ENCODE measurements at places on chromosomes 1 and 21.

DNA sequence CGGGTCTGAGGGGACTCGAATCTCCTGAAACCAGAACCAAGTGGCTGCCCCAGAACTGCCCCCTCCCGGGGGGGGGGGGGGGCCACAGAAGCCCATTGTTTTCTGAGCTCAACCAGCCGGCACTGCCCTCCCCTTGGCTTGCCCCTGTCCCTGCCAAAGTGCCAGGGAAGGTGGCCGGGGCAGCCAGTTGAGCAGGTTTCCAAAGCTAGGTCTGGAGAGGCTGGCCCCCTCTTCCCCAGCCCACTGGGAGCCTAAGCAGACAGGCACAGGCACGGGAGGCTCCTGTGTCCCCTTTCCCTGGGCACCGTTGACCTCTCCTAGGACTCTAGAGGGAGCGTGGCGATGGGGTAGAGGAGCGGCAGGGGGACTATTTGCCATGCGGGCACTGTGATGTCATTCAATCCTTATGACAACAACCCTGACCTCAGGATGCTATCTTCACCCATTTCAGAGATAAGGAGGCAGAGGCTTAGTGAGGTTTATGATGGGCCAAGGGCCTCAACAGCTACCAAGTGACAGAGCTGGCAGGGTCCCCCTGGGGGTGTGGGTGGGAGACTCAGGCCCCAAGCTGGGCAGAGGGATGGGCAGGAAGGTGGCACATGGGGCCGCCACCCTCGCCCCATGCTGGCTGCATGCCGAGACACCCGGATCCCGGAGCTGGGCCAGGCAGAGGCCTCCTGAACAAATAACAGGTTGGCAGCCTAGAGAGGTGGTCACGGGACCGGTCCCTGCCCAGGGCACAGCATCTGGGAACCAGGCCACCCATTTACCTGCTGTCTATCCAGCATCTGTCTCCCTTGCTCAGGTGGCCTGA is 35.0 kb downstream of the RAP1GAP start:
- DNase-seq, result no peak

DNA sequence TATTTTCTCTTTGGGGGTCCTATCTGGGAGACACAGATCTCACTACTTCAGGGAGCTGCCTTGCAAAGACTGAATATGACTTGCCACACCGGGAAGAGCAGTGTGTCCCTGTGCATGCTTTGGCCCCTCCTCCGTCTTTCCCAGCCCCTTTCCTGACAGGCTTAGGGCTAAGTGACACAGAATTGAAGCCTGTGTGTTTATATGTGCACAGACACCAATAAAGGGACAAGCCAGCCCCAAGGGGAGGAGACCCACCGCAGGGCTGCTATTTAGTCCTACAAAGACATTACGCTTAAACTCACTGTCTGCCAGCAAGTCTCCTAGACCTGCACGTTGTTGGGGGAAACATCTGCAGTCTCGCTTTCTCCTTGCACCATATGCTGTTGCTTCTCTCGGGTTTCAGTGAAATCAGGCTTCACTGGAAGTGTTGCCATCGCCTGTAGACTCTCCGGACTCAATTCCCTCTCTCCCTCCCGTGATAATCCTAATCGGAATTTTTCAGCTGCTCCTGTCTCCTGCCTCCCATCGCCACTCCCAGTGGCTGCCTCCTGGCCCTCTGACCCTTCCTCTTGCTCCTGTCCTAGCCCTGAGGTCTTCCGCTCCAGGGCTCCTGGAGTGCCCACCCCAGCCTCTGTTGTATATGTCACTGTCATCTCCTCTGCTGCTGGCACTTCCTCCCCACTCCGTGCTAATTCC is 58.5 kb upstream of the LRRC53 start:
- no peak for DNase-seq

GRCh38 chr1:25836695-25837094 is 16.9 kb downstream of the MTFR1L start:
- no peak for DNase-seq

GRCh38 chr1:68010090-68010489 is 40.3 kb downstream of the DIRAS3 start:
- no peak for DNase-seq

- DNase-seq, result no peak
These were observed 1.7 kb downstream of the IL24 start for GRCh38 chr1:206898915-206899431.

DNA sequence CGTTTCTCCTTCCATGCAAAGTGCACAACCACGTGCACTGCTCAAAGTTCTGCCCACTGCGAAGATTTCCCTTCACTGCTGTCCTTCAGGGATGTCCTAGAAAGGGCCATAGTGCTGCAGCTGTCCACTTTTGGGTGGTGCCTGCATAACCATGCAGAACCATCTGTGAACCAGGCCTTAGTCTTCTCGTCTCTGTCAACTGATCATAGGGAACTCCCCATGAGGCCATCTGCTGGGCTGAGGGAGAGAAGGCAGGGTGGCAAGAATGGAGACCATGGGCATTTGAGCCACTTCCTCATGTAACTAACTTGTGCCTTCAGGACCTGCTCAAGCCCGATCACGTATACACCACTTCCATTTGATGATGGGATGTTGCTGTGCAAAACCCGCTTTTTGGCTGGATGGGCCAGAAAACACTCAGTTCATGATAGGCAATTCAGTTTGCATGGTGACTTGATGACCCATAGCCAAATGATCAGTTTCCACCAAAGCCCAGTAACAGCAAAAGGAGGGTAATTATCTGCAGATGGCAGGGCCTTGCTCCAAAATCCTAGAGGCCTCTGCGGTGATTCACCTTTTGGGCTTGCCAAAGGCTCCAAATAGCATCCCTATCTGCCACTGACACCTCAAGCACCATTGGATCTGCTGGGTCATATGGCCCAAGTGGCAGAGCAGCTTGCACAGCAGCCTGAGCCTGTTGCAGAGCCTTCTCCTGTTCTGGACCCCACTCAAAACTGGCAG is 9.5 kb downstream of the ST6GALNAC5 start:
- no peak for DNase-seq

DNA sequence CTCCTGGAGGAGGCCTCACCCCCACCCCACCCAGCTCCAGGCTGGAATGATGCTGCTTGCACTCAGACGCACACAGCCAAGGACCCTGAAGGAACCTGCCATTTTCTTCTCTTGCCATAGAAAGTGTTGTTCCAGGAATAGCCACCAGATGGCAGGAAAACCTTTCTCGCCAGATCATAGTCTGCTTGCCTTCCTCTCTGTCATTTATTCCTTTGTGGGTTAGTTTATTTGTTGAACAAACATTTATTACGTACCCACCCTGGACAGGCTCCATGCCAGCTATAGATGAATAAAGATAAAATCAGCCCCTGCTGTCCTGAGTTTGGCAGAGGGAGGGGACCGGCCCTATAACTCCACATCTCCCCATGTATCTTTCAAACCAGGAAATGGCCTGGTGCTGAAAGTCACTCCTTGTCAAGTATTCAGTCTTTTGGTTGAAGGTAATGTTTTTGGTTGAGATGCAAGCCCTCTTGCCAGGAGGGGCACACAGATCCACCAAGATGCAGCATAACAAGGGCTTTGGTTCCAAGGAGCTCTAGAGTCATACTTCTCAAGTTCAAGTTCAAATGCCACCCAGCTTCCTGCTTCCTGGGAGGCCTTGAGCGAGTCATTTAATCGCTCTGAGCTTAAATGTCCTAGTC is 7.0 kb upstream of the KCNC4 start:
- peak; percentile 40 for DNase-seq

- DNase-seq, result no peak
These were observed 9.4 kb upstream of the FMO3 start for GRCh38 chr1:171081314-171081753.

DNA sequence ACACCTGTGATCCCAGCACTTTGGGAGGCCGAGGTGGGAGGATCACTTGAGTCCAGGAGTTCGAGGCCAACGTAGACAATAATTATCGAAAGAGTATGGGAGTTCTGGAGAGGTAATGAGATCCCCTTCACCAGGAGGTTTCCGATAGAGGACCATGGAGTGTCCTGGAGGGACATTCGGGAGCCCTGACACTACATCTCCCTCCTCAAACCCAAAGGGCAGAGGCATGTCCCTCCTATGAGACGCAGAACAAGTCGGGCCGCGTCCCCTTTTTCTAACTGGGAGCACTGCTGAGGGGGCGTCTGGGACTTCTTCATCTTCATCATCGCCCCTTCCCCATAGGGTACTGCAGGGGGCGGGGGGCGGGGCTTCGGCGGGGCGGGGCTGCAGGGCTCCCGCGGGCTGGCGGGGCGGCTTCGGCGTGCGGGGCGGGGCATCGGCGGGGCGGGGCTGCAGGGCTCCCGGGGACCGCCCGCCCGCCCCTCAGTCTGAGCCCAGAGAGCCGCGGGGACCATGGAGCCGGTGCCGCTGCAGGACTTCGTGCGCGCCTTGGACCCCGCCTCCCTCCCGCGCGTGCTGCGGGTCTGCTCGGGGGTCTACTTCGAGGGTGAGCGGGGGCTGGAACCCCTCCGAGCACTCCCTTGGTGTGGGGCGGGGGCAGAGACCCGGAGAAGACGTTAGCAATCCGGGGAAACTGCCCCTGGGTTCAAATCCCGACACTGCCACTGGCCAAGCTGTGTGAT is at the start of gene THEMIS2:
Gene THEMIS2 (plus strand): TSS at position 486 of the 743 bp plus-strand sequence. CDS start 28 bp downstream, at position 514.
- peak; percentile 80 for DNase-seq

- no peak for DNase-seq
These were observed 3.5 kb downstream of the GNAT2 start for GRCh38 chr1:109615879-109616278.

DNA sequence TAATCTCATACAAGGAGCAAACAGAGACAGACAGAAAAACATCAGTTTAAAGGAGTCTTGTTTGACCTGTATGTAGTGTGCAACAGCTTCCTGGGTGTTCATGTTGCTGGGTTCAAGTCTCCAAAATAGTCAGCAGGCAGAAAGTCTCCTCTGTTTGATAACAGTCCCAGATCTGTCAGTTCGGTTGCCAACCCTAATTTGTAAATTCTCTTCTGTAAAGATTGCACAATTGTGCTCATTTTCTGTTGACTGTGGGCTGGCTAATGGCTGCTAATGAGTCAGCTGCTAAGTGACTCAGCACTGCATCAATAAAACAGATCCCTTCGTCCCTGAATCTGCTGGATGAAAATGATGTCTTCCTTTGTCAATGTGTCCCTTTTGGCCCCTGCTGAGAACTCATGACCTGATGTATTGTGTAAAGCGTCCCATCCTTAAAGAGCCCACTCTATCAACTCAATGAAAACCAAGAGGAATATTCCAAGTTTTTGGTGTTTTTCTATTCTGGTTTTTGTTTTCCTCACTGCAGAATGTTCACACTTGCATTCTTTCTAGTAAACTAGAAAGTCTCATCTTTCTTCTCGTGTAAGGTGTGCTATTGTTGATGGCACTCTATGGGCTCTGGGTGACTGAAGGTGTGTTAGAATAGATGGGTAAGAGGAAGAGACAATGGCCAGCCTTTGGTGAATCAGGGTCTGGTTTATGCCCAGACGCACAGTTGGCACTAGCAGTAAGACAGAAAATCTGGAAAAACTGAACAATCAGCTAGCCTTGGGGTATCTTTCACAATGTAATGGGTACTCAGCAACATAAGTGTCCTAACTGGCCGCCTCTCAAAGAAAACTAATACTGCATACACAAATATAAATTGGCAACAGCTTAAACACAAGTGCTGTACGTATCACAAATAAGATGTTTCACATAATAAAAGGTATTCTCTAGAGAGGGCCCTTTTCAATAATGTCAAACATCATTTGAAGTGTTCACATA is 75.1 kb upstream of the SIPA1L2 start:
- no peak for DNase-seq

DNA sequence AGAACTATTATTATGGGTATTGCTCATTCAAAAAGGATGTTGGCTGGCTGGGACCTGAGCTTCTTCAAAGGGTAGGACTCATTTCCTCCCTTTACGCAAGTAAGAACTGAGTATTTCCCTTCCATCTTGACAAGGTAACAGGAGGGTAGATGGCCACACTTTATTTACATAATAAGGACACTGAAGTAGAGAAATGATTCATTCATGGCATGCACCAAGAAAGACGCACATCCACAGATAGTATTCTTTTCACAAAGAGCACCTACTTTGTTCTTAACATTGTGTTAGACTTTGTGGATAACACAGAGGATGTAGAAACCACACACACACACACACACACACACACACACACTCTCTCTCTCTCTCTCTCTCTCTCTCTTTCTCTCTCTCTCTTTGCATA is 82.9 kb downstream of the FAM78B start:
- DNase-seq, result no peak

DNA sequence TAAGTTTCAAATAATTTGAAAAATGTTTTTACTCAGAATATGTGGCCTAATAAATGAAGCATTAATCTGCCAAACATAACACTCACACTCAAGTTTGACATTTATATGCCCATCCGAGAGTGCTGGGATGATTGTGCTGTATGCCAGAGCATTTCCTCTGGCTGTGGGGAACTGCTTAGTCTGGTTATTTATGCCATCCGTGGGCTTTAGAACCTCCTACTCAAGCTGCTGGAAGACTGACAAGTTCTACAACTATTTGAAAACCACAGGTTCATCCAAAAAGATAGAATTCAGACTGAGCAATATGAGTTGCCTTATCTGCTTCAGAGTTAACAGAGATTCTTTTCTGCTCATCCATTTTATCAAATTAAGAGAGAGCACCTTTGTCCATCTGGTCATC is 25.9 kb downstream of the PCNX2 start:
- DNase-seq, result no peak

DNA sequence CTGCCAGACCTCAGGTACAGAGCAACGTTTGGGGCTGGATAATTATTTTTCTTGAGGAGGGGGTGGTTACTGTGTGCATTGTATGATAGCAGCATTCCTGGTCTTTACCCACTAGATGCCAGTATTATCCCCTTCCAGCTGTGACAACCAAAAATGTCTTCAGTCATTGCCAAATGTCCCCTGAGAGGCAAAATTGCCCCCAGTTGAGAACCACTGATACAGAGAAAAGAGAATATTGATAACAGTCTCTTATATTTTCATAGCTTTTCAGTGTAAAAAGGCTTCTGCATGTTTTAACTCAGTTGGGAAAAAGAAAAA is 51.8 kb upstream of the SYT14 start:
- no peak for DNase-seq

- no peak for DNase-seq
These were observed 5.6 kb downstream of the OSBPL9 start for GRCh38 chr1:51622455-51622913.

DNA sequence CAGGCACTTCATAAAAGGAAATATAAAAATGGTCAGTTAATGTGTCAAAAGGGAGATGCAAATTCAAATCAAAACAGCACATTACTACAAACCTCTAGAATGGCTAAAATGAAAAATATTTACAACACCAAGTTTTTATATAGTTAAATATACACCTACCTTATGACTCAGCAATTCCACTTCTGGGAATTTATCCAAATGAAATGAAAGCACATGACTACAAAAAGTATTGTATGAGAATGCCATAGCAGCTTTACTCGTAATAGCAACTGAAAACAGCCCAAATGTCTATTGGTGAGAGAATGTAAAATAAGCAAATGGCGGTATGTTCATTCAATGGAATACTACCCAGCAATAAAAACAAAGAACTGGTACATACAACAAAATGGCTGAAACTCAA is 175.8 kb upstream of the SPAG17 start:
- DNase-seq, result no peak

- no peak for DNase-seq
These were observed 16.6 kb upstream of the ZNF678 start for GRCh38 chr1:227546598-227547309.

DNA sequence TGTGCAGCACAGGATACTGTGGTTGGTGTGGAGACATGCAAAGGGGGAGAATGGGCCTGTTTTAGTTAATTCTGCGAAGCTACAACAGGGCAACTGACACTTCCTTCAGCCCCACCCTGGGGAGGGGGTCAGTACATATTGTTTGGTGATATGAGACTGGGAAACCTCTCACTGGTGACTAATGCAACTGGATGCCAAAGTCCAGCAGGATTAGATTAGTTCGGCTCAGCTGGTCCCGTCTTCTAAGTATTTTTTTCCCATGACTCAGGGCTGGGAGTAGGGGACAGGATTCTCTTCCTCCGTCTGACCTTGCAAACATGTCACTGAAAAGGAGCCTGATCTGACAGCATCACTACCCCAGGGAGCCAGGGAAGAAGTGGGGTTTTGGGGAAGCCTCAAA is 43.0 kb downstream of the PLXNA2 start:
- DNase-seq, result no peak

Data from stimulated activated CD4-positive, alpha-beta T cell treated with anti-CD3 and anti-CD28 coated beads, TNF-alpha, amount 100 ng/mL, for 1 hour (primary cell).